Right kidney (tissue), 9 donors: ENCODE measurements at places on chromosomes 3 and 15.

DNA sequence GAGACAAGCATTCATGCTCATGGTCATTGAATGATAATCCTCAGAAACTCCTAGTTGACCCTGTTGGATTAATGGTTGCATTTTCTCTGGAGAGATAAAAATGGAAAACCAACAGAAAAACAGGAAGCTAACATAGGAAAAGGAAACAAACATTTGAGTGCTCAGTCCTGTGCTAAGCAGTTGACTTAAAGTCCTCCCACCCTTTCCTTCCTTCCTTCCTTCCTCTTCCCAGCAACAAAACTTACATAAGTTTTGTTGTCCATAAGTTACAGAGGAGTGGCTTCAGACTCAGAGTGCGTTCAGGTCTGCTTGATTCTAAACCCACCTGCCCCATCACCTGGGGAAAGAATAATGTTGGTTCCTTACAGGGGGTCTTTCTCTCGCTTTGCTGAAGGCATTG, 163.8 kb upstream of the RGMA start:
- DNase-seq = no peak

- DNase-seq = no peak
Measured at GRCh38 chr3:163056874-163057497, 1560.4 kb downstream of the OTOL1 start.

DNA sequence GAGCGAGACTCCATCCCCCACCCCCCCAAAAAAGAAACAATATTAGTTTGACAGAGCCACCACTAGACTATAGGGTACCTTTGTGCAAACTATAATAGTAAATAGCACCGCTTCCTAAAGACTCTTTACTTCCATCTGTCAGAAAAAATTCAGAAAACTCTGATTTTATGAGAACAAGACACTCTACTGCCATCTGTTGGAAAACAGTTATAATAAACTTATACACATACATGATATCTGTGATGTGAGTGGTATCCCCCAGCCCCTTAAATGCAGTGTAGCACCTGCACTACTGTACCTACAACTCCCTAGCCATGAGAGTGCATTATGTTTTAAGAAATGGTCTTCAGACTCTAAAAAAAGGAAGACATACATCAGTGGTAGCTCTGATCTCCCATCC, 47.1 kb upstream of the CTDSPL start:
- no peak for DNase-seq

- no peak for DNase-seq
Measured at GRCh38 chr3:75192146-75192616, 471.9 kb upstream of the FRG2C start.

GRCh38 chr15:74227968-74228722, 8.0 kb upstream of the CCDC33 start:
- peak; percentile 52 for DNase-seq

- DNase-seq = peak; percentile 50
Measured at GRCh38 chr3:26712211-26713026, 89.8 kb downstream of the LRRC3B start.

DNA sequence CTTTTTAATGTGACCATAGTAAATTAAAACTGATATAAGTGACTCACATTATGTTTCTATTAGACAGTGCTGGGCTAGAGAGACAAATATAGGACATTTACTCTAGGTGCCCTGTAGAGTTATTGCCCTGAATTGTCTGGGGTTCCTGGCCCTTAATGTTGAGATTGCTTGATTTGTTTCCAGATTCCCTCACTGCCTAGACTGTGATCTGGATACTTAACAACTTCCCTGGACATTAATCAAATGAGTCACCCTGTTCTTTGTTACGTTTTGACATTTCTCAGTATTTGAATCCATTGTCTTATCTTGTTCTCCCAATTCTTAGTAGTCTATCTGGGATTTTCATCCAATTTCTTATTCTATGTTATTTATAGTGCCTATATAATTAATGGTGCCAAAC, 65.8 kb downstream of the DTWD1 start:
- no peak for DNase-seq

DNA sequence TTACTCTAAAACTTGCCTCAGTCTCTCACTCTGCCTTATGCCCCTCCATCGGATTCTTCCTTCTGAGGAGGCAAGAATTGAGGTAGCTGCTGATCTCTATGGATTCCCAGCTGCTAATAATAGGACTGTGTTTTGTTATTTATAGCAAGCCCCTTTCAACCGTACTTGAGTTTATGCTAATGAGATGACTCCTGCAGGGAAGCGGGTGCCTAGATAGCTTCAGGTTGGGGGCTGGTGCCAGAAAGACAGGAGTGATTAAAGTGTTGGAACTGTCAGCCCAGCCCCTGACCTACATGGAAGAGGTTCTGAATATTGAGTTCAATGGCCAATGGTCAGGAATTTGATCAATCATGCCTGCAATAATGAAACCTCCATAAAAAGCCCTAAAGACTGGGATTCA, 21.8 kb upstream of the LIMD1 start:
- DNase-seq = no peak

GRCh38 chr15:40182358-40183029, 21.6 kb downstream of the BUB1B start:
- no peak for DNase-seq

DNA sequence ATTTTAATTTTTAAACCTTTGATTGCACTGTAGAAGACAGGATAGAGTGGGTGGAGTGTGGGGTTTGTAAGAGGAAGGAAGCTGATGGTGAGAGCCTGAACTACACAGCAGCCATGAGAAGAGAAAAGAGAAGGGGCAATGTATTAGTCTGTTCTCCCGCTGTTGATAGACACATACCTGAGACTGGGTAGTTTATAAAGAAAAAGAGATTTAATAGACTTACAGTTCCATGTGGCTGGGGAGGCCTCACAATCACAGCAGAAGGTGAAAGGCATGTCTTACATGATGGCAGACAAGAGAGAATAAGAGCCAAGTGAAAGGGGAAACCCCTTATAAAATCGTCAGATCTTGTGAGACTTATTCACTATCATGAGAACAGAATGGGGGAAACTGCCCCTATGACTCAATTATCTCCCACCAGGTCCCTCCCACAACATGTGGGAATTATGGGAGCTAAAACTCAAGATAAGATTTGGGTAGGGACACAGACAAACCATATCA, 37.3 kb downstream of the STARD5 start:
- DNase-seq = no peak

- DNase-seq = no peak
Measured at GRCh38 chr15:36797128-36797527, 217.7 kb downstream of the CDIN1 start.

DNA sequence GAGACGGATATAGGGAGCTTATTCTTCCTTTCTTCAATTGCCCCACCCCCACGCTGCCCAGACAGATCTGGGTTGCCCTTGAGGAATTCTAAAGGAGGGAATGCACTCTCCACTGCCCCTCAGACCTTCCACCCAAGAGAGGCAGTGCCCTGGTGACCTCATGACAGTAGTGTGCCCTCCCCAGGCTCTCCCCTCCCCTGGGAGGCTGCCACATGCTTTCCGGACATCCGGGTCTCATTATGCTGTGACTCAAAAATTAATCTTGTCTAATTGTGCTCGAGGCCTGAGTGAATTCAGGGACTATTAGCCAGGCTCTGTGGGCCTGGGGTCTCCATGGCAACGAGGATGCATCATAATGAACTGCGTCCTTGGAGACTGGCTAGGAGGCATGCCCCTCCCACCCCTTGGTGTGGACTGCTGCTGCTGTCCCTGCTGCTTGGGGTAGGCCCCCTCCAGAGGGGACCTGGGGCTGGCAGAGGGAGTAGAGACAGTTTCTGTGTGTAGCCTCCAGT, 20.8 kb downstream of the CORO2B start:
- no peak for DNase-seq

GRCh38 chr3:110528305-110529121, 543.1 kb upstream of the NECTIN3 start:
- DNase-seq = no peak

DNA sequence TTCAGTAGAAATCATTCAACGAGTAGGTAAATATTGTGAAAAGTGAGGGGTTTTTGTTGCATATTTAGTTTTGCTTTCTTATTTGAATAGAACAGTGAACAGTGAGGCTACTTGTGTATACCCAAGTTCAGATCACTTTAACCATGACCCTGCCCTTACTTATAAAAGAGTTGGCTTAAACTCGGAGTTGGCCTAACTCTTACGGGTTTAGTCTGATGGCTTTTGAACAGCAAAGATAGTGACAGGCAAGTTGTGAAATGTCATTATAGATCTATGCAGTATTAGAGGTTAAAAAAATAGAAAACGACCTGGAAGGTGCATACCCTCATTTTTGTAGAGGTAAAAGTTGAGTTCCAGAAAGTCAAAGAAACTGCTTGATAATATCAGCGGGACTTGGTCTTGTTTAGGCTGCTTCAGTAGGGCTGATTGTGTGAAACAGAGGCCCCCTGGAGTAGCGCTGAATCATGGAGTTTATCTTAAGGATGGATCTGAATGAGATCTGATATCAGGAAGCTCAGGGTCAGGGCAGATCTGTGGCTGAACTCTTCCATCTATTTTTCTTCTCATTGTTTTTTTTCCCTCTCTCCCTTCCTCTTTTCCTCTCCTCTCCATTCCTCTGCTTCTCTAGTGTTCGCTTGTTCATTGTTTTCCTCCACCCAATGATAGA, 359.8 kb downstream of the LPP start:
- no peak for DNase-seq

DNA sequence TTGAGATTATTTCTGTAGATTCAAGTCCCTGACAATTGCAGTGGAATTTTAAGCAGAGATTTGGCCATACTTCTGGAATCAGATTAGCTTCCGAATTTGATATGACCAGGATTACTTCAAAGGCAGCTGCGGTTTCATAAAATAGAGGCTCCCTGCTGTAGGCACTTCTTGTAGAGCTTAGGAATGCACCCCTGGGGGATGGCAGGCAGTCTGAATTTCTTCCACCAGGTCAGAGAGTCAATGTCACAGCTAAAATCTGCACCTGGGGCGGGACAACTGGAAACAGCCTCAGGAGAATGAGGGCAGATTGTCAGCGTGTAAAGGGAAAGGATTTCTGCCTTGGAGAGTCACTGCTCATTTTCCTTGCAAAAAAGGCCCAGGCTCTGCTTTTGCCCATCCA, 182.6 kb downstream of the ARRDC4 start:
- no peak for DNase-seq

- DNase-seq = no peak
Measured at GRCh38 chr3:192892981-192893700, 24.5 kb downstream of the MB21D2 start.

GRCh38 chr3:78812166-78812565, 955.6 kb downstream of the ROBO1 start:
- DNase-seq = no peak

GRCh38 chr15:34942363-34942762, 27.2 kb downstream of the AQR start:
- no peak for DNase-seq
